ENCODE measurements at places on chromosomes 5 and 9.

DNA sequence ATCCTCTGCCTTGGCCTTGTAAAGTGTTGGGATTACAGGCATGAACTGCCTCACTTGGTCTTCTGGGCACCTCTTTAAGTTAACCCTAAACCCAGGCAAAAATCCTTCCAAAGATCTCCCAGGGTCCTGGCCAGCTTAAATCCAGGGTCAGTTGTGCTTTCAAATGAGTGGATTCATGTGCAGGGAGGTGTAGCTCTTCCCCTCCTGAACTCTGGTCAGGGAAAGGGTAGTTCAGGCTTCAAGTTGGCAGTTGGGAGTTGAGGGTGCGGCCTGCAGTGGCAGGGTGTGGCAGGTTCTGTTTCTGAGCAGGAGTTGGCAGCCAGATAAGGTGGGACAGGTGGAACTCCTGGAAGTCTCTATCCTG, 3.6 kb downstream of the HNRNPAB start:
- peak; percentile 84 for DNase-seq

DNA sequence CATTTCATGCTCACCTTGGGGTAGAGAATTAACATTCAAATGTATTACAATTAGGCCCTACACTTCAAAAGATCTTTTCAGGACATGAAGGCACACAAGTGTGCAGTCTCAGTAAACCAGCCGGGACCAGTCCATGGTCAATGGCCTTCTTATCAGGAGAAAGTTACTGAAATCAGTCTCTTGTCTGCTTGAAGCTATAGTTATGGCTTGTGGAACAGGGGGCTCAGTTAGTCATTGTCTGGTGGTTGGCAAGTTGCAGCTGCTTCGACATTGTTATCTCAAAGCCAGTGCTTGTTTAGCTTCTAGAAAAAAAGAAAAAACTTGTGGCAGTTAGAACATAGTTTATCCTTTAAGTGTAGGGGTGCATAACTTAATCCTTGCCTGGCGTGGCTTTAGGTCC, 213.1 kb upstream of the ACO1 start:
- peak; percentile 17 for DNase-seq

- no peak for DNase-seq
These were observed 44.7 kb upstream of the IZUMO3 start for GRCh38 chr9:24590432-24590831.

DNA sequence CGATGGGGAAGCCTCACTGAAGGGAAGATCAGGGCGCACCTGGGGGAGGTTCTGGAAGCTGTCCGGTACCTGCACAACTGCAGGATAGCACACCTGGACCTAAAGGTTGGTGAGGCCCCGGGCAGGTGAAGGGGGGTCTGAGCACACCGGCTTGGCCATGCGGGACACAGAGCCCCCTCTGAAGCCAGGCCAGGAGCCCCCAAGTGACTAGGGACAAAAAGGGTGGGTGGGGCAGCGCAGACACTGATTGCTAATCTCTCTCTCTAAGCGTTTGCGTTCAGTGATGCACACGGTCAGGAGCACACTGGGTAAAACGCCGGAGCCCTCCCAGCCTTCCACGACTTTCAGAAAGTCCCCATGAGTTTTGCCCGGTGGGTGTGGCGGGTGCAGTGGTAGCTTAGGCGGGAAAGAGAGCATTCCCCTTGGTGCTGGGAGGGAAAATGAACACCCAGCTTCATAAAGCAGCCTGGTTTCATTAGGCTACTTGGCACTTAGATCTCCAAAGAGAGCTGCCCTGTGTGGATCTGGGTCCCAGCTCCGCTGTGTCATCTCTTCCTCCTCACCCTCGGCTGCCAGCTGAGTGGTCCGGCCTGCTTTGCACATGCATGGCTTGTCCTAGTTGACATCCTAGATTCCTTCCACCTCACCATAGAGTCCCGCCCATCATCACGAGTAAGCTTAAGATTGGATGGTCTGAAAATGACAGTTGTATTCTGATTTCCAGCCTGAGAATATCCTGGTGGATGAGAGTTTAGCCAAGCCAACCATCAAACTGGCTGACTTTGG, 74.2 kb upstream of the OTULINL start:
- DNase-seq, result no peak

- DNase-seq, result no peak
These were observed 84.5 kb downstream of the LMX1B start for GRCh38 chr9:126698251-126698650.

- no peak for DNase-seq
These were observed 26.2 kb upstream of the ACOT12 start for GRCh38 chr5:81420039-81420667.

DNA sequence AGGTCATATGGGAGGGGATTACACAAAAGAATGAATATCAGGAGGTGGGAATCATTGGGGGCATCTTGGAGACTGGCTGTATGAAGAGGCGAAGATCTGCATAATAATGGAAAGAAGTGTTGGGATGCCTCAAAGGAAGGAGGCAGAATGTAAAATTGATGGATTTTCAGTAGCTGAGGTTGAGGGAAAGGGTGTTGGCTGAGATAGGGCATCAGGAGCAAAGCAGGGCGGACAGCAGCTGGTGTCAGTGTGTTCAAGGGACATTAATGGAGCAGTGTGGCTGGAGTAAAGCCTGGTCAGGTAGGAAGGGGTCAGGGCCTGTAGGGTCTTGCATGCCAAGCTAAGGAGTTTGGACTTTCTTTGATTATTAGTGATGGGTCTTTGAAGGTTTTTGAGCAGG, 65.2 kb upstream of the TNFAIP8 start:
- no peak for DNase-seq

GRCh38 chr5:87015901-87016300, 251.8 kb upstream of the RASA1 start:
- no peak for DNase-seq

DNA sequence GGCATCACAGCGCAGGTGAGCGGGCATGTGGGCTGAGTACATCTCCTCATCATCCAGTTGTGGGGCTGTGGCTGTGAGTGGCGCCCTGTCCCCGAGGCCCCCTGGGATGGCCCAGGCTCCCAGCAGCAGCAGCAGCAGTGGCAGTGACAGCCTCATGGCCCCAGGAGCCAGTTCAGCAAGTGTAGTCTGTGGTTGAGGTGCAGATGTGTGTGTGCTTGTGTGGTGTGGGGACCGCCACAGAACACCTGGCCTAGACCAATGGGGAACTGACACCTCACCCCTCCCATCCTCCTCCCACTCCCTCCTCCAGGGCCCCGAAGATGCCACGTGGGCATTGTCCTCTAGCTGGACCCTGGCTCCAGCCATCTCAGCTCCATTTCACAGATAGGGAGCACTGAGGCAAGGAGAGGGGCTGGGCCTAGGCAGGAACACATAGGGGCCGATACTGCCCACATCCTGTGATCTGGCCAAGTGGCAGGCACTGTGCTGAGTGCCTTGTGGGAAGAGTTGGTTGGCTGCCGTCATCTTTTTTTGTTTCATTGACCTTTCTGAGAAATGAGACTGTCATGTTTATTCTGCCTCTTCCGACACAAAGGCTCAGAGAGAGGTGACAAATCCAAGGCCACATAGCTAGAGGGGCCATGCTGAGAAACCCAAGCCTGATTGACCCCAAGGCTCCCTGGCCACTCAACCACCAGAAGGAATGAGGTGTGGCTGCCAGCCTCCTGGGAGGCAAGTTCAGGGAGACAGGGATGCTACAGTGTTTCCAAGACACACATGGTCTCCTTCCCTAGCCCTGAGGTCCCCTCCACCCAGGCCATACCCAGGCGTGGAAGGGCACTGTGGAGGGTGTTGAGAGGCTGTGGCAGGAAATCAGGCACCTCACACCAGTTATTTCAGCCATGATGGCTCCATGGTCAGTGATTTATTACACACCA, at the start of gene MZB1:
MZB1 (minus strand) TSS at position 213 of the 938 bp plus-strand sequence; CDS start at position 156, 57 bp downstream.
- no peak for DNase-seq

DNA sequence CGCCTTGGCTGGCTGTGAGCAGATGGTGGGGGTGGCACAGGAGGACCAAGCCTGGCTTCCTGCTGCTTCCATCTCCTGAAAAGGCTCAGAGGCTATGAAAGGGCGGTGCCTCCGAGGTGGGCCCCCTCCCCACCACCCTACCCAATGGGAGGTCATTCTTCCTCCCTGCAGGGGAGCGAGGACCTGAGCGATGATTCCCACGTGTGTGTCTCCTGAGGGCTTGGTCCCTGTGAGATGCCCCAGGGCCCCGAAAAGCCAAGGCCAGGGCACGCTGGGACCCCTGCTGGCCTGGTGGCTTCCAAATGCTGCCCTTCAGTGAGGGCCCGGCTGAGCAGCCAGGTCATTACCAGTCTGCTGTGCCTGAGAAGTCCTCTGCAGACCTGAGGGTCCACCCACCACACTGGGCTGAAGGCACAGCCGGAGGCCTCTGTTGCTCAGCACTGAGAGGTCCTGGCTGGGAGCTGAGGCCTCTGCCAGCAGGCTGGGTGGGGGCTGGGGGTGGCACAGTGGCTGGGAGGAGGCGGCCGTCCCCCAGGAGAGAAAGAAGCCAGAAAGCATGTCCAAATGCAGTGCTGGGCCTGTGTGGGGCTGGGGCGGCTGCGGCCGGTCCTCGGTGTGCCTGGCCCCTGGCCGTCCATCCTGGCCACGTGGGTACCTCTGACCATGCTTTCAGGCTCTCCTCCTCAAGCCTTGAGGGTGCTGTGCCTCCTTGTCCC, 14.0 kb upstream of the SLC6A19 start:
- DNase-seq, result no peak

DNA sequence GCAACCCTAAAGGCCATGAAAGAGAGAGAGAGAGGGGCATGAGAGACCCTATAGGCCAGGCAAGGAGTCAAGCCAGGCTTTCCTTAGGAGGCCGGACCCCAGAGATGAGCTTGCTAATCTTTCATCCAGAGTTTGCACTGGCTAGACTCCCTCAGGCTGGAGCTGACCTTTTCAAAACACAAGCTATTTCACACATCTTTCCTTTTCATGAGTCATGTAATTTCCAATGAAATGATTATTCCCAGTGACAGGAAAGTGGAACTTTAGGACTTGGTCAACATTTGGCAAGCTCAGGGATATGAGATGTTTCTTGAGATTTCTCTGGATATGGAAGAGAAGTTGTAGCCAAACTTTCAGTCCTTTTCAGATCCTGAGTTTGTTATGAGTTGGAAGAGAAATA, 117.7 kb downstream of the TARS1 start:
- DNase-seq, result no peak

DNA sequence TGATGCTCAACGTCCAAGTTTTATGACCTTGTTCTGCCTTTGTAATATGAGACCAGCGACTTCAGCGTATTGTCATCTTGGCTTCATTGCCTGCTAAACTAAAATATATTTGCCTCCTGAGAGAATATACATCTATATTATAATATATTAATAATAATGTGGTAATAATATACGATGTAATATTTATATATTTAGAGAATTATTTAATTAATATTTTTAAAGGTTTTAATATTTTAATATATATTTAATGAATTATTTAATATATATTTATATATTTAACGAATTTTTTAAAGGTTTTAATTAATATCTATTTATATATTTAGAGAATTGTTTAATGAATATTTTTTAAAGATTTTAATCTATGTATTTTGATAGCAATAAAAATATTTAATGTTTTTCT, 700.7 kb downstream of the TAF11L14 start:
- no peak for DNase-seq

GRCh38 chr5:79005936-79006631, 21.0 kb upstream of the ARSB start:
- DNase-seq, result no peak

DNA sequence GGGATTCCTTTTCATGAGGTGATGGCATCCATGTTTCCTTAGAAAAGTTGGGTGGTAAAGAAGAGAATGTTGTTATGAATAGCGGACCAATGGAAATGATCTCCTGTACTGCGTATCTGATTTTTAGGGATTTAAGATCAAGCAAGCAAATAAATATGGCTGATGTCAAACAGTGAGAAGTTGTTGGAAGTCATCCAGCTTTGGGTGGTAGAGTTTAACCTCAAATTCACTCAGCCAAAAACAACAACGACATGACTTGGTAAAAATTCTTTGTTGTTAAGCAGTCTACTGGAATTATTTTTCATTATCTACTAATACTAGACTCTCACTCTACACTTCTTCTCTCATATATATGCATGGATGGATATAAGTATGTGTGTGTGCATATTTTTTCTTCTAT, 426.5 kb downstream of the CTNND2 start:
- no peak for DNase-seq

GRCh38 chr5:141910271-141910673, 13.4 kb upstream of the DELE1 start:
- no peak for DNase-seq

- no peak for DNase-seq
These were observed 33.1 kb downstream of the RASA1 start for GRCh38 chr5:87300744-87301143.

- DNase-seq, result peak; percentile 26
These were observed 41.0 kb upstream of the EQTN start for GRCh38 chr9:27337833-27338526.

DNA sequence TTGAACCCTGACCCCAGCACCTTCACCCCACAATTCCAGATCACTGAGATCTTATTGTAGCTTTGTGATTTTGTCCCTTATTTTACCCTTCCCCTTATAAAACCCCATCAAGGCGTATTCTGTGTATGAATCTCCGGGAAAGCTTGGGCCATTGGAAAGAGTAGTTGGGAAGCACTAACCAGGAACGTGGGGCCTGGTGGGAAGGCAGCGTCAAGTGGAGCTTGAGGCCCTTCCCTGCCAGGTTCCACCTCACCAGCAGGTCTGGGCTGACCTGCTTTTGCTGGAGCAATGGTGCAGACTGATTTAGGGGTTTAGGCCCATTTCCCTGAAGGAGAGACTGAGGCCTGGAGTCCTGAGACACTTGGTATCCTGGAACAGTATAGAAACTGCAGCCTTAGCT, 9.3 kb downstream of the PHF2 start:
- no peak for DNase-seq

GRCh38 chr5:172920447-172920849, 38.8 kb upstream of the RPL26L1 start:
- no peak for DNase-seq

GRCh38 chr9:7105095-7105494, 347.3 kb downstream of the KDM4C start:
- DNase-seq, result no peak

GRCh38 chr5:178991190-178992145, 3.7 kb downstream of the GRM6 start:
- no peak for DNase-seq

DNA sequence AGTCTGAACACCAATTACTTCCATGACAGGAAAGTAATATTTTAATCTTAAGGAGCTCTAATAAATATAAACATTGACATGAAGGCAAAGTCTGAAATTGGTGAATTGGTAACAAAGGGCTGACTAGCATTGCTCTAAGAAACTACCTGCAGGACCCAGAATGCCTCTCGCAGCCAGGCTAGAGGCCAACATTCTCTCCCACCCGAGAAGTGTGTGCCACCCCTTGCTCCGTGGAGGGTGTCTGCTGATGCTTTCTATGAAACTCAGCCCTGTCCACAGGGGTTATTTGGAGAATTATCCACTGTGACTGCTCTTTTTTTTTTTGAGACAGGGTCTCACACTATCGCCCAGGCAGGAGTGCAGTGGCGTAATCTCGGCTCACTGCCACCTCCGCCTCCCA, 81.4 kb downstream of the USP20 start:
- DNase-seq, result no peak

GRCh38 chr5:122490718-122491117, 178.7 kb downstream of the SNCAIP start:
- no peak for DNase-seq

DNA sequence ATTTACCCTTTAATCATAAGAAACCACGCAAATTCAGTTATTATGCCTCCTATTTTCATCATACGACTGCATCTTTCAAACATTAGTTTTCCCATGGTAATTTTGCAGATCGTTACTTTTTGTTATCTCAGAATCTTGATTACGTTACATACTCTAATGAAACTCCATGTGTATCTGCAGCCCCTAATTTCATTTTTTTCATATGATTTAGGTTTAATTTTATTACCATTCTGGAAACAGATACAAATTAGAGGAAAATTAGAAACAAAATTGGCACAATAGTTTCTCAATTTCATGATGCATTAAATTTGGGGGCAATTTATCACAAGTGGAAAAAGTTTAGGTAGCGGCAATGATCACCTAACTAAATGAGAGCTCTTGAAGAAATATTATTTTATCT, 52.3 kb downstream of the C9orf153 start:
- no peak for DNase-seq

Measured in large intestine (tissue), 12 donors.